GF-D8 (cell line): ENCODE measurements at places on chromosomes 7 and 10.
A peak's percentile ranks its signal among the peaks of the same experiment; 100 is the strongest.

GRCh38 chr7:142717453-142717852, 31.8 kb upstream of the PRSS1 start:
- peak; percentile 97 for DNase-seq

- no peak for DNase-seq
These were observed 28.8 kb downstream of the PFKP start for GRCh38 chr10:3096149-3096548.

DNA sequence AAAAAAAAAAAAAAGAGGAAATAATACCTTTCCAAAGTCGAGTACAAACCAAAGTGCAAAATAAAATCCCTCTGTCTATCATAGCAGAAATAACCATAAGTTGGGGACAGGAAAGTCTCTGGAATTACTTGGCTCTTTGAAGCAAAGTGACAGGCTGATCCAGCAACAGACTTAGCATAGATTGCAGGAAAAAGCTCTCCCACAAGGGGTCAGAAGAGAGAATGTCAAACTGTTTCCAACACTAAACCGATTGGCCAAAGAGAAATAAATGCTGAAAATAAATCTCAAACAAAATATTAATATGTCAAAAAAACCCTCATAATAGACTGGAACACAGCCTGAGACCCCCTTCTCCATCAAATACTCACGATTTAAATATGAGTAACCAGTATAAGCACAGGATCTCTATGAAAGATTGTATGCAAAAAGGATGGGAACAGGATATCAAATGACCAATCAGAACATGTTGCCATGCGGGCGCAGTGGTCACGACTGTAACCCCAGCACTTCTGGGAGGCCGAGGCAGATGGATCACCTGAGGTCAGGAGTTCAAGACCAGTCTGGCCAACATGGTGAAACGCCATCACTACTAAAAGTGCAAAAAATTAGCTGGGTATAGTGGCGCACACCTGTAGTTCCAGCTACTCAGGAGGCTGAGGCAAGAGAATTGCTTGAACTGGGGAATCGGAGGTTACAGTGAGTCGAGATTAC, 1000.7 kb upstream of the LRRN3 start:
- DNase-seq = no peak

DNA sequence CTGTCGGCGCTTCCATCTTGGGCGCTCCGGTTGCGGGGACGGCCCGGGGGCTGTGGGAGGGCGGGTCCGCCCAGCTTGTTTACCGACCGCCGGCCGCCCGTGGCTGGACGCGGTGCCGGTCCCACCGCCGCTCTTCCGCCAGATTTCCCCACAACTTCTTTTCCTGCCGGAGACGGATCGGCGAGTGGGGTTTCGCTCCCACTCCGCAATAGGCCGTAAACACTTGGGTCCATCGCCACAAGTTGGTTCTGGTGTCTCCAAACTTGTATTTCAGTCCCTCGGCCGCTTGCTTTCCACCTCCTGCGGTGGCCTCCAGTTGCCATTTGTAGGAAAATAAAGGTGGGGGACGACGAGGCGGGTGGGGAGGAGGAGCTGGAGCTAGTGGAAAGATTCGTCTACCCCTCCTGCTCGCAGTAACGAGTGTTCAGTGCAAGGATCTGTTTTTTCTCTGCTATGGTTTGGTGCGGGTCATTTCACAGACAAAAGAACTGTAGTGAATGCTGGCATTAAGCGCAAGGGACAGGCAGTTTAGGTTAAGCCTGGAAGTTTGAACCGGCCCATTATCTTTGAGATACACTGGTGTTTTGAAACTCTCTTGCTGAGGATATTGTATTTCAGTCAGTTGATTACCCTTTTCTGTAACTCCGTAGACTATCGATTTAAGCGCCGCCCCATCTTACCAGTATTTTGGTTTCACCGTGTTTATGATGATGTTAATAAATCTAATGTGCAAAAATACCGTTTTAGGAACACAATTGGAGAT, 24.3 kb upstream of the ZRANB1 start:
- DNase-seq = no peak

DNA sequence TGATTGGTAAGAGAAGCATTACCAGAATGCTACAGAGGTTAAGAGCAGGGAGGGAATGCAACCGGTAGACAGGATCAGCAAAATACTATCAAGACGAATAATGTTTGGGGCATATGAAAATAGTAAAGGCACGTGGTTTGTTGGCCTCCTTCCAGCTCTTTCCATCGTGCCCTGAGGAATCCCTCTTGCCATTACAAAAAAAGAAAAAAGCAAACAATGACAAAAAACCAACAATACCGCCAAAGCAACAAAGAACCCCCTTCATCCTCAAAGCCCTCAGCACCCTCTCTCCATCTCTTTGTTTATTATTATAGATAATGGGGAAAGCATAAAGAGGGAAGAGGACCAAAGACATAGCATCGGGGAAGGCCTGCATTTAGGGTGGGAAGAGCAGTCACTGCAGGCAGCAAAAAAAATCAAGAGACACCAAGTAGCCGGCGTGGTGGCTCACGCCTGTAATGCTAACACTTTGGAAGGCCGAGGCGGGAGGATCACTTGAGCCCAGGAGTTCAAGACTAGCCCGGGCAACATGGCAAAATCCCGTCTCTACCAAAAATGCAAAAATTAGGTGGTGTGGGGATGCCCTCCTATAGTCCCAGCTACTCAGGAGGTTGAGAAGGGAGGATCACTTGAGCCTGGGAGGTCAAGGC, 78.0 kb downstream of the HIP1 start:
- no peak for DNase-seq

GRCh38 chr7:11231190-11231589, 257.5 kb downstream of the PHF14 start:
- no peak for DNase-seq

DNA sequence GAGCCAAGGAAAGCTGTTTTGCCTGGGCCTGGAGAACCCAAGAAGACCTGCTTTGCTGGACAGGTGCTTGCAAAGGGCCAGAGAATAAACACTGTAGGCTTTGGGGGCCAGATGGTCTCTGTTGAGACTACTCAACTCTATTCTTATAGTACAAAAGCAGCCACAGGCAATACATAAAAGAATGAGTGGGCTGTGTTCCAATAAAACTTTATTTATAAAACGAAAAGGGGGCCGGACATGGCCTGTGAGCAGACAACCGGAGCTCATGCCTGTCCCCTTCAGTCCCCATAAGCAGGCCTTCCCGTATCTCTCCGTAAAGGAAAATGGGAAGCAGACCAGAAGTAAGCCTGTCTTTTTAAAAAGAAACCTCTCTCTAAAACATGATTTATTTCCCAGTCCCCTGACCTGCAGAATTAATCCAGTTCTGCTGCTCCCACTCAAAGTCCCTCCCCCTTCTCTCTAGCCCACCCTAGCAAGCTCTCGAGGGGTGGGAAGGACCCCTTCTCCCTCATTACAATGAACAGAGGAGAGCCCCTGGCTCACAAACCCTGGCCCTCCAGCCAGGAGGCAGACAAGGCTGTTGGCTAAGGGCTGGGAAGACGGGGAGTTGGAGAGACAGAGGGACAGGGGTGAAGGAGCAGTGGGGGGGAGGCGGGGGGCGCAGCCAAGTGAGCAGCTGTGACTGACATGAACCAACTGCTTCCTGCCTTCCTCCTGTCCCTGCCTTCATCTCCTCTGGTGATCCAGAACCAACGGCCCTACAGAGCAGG, 177.8 kb downstream of the NEURL1 start:
- DNase-seq = no peak

DNA sequence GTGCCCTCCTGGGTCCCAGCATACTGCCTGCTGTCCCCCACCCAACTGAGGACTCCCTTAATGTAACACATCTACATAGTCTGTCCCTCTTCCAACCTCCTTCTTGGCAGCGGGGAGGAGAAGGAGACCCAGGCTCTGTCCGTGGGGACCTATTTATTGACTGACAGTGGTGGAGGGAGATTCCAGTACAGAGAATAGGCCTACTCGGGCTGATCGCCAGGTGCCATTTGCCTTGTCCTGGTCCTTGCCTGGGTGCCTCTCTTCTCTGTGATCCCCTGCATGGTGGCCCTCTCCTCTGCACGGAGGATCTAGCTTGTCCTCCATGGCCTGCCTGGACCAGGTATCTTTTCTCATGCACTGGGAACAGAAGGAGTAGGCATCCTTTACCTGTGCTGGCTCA, 17.0 kb downstream of the GHRHR start:
- no peak for DNase-seq

- DNase-seq = no peak
These were observed 1139.3 kb upstream of the CELF2 start for GRCh38 chr10:9878383-9878782.

- no peak for DNase-seq
These were observed 24.1 kb downstream of the WDR86 start for GRCh38 chr7:151385626-151386300.
